NCI-H526 treated with DMSO at 0.1 percent for 48 hours (cell line): ENCODE measurements at places on chromosomes 1 and 21.

GRCh38 chr1:29811727-29812407 is 575.5 kb downstream of the PTPRU start:
- DNase-seq: no peak

GRCh38 chr1:235883261-235883927 is 16.7 kb upstream of the LYST start:
- DNase-seq: no peak

DNA sequence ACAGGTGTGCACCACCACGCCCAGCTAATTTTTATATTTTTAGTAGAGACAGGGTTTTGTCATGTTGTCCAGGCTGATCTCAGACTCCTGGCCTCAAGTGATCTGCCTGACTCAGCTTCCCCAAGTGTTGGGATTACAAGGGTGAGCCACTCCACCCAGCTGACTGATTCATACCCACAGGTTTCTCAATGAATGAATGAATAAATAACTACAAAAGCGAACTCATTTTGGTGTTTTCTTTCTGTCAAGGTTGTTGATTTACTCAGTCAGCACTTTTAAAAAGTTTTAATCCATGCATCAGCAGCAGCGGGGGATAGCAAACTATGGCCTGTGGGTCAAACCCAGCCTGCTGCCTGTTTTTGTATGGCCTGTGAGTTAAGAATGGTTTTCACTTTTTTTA is 217.5 kb downstream of the FAF1 start:
- DNase-seq: no peak

GRCh38 chr1:207862241-207862787 is 48.6 kb downstream of the CD34 start:
- no peak for DNase-seq

DNA sequence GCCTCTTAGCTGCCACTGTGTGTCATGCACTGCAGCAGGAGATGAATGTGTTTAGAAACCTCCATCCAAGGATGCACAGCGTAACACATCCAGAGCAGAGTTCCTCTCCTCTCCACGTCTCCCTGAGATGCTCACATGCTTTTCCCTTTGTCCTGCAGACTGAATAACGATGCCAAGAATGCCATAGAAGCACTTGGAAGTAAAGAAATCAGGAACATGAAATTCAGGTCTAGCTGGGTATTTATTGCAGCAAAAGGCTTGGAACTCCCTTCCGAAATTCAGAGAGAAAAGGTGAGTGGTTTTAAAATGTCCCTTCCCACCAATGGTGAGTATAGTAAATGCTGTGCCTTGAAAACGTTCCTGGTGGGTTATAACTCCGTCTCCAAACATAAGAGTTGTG is 13.4 kb upstream of the MX2 start:
- no peak for DNase-seq

- no peak for DNase-seq
Measured at GRCh38 chr1:228650141-228650540, 85.1 kb upstream of the RHOU start.

GRCh38 chr1:16243936-16244649 is 7.1 kb upstream of the CPLANE2 start:
- DNase-seq: peak; percentile 48

DNA sequence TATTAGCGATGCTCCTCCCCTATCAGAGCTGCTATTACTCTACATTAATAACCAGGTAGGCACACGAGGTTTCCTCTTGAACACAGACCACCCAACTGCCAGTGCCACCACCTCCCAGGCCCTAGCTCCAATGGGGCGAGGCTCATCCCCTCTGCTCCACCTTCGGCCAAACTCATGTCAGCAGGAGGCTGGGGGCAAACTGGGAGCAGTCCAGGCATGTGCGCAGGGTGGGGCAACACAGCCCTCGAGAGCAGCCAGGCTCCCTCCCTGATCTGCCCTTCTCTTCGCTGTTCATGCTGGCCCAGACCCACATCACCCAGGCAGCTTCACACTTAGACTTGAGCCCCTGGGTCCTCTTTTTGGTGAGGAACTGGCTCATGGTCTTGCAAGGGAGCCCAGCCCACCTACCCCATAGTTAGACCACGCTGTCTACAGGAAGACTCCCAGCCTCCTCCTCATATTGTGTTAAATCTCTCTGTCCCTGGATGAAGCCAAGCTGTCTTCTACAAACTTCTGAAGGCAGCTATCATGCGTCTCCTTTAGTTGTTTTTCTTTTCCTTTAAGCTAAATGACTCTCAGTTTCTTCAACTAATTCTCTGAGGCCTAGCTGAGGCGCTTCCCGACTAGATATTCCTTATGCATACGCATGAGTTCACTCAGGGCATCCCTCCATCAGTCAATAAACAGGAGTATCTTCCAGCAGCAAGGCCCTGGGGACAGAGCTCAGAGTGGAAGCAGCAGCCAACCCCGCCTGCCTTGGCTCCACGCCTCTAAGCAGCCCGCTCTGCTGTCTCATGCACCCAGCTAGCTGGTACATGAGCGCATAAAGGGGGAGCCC is 12.0 kb downstream of the TMEM9 start:
- DNase-seq: no peak

GRCh38 chr1:235022981-235023710 is 105.5 kb downstream of the TOMM20 start:
- no peak for DNase-seq

DNA sequence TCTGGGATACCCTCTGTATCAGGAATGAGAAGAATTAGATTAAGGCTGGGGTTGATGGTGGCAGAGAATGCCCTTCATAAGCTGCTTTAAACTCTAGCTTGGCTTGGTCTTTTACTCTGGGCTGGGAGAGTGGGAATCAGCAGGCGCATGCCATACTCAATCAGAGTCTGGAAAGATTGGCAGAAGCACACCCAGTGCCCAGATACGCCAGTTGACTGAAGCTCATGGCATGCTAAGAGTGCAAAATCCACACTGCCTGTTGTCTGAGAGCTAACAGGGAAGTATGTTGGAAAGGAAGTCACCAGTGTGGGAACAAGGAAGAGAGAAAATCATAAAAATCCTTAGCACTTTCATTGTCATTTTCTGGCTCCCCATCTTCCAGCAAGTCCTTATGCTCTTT is 53.0 kb downstream of the HMCN1 start:
- no peak for DNase-seq

DNA sequence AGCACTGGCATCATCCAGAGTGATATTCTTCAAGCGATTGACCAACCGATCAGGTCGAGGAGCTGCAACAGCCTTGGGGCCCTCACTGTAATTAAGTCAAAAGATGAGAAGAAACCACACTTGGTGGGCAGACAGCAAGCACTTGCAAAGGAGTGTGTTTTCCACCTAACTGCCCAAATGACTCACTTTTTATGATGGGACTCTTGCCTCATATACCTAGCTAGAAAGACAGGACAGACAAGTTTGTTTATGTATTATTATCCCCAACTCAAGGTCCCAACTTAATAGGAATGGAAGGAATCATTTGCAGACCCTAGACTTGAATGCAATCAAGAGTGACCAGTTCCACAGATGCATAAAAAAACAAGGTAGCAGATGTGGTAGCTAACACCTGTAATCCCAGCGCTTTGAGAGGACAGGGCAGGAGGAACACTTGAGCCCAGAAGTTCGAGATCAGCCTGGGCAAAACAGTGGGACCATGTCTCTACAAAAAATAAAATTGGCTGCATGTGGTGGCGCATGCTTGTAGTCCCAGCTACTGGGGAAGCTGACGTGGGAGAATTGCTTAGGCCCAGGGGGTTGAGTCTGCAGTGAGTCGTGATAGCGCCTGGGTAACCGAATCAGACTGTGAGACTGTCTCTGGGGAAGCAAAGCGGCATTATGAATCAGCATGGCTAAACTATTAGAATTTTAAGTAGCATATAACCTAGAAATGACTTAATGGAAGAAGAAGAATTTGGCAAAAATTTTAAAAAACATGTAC is 2.3 kb upstream of the NRAS start:
- no peak for DNase-seq

GRCh38 chr1:227155004-227155403 is 163.3 kb downstream of the CDC42BPA start:
- DNase-seq: no peak

- DNase-seq: peak; percentile 29
Measured at GRCh38 chr1:234154320-234155251, 218.7 kb upstream of the COA6 start.

GRCh38 chr1:203915811-203916210 is 54.4 kb downstream of the SNRPE start:
- no peak for DNase-seq

DNA sequence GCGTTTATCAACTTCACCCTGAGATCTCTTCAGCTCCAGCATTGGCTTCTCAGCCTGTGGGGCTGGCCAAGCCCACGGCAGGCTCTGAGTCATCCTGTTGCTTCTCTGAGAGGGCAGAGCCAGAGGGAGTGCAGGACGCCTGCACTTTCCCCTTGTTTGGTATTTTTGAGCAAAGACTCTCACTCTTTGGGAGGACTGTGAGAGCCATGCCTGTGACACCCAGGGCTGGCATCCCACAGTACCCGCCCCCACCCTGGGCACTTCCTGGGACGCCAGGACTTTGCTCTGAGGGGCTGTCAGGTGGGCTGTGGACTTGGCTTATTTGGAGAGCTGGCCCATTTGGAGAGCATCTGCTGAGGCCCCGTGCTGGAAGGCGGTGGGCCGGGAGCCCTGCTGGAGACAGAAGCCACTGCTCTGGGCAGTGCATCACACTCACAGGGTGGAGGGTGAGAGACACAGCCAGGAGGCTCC is 37.4 kb downstream of the VANGL1 start:
- no peak for DNase-seq

- DNase-seq: no peak
Measured at GRCh38 chr1:91526496-91526895, 25.8 kb downstream of the CDC7 start.

DNA sequence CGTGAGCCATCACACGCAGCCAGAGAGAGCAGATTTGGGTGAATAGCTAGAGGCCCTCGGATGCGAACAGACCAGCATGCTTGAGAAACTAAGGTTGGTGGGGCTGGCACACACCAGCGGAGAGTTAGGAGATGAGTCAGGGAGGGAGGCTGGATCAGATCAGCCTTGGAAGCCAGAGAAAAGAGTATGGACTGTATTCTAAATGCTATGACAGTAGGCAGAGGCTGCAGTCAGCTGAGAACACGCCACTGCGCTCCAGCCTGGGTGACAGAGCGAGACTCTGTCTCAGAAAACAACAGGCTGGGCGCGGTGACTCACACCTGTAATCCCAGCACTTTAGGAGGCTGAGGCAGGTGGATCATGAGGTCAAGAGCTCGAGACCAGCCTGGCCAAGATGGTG is 4.0 kb upstream of the PLEKHM2 start:
- DNase-seq: no peak
